ENCODE measurements at places on chromosomes 2 and 18.
A peak's percentile ranks its signal among the peaks of the same experiment; 100 is the strongest.

DNA sequence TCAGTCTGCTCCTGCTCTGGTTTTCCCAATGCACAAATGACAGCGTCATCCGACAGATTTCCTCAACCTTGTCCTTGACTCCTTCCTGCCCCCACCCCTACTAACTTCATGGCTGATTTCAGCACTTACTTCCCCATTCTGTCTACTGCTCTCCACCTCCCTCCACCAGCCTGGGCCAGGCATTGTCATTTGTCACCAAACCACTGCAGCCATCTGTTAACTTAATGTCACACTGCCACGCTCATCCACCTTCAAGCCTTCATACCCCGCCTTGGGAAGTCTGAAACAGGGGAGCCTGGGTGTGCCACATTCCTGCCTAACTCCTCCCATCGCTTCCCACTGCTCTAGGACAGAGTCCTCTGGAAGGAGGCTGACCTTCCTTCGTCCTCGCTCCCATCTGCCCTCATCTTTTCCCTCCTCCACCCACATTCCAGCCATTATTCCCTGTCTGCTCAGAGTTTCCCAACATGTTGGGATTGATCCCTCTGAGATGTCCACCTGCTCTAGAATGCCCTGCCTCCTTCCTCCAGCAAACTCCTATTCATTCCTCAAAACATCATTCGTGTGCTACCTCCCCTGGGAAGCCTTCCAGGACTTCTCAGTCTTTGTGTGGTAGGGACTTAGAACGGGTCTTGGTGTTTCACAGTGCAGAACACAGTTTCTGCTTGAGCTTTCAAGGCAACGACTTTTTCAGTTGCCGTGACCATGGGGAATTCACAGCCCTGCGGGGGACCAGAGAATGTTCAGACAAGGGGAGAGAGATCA is 42.2 kb upstream of the SMAD7 start:
- DNase-seq = no peak

GRCh38 chr2:49225126-49225525 is 70.8 kb upstream of the FSHR start:
- no peak for DNase-seq

DNA sequence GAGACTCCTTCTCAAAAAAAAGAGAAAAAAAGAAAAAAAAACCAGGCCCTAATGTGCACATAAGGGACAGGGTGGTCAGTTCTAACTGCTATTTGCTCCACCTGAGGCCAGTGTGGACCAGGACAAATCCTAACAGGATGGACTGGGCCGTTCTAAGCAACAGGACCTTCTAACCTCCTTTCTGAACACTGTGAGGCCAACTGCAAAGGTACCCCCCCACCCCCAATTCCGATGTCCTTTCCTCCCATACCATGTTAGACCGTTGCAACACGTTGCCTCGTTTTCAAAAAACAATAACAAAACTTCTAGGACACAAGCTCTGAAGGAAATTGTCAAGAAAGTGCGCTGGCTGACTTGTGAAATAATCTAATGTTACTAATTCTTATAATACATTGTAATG is 1.2 kb downstream of the THAP4 start:
- no peak for DNase-seq

GRCh38 chr2:113175042-113175628 is 1.4 kb downstream of the PSD4 start:
- no peak for DNase-seq

- DNase-seq = no peak
Observed at GRCh38 chr18:38648179-38648578, 1082.6 kb upstream of the CELF4 start.

DNA sequence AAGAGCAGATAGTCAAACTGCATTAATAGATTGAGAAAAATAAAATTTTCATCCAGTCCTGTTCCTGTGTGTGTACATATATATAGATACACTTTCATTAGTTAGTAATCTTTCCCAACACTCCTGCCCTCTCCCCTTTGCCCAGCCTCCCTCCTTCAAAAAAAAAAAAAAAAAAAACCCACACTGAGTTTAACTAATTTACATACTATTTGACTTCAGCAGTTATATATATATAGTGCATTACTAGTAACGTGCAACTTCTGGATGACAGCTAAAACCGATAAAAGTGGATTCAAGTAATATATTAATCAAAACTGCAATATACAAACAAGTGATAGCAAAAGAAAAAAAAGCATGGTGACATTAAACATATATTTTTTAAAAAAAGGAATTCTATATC is 1.4 kb downstream of the FIGN start:
- DNase-seq = no peak

DNA sequence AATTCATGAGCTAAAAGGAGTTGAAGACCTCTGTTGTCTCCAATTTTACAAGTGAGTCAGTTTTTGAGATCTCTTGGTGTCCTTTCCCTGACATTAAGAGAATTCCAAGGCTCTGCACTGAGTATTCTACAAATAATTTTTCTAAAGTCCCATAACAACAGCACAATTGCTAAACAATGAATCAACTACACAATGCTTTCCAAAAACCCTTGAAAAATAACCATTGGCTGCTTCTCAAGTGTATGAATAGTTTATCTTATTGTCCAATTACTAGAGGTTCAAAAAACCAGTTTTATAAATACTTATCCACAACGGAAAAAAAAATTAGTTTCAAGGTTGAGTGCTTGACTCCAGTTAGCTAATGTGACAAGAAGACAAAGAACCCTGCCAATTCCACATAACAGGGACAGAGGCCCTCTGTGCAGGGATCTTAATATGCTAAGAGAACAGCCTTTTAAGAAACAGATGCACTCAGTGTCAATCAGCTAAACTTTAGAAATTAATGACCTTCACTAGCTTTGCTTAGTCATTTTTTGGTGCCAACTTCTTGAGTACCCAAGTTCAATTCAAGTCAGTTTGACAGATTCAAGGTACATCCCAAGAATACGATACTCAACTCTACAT is 266.6 kb upstream of the CYP26B1 start:
- no peak for DNase-seq

DNA sequence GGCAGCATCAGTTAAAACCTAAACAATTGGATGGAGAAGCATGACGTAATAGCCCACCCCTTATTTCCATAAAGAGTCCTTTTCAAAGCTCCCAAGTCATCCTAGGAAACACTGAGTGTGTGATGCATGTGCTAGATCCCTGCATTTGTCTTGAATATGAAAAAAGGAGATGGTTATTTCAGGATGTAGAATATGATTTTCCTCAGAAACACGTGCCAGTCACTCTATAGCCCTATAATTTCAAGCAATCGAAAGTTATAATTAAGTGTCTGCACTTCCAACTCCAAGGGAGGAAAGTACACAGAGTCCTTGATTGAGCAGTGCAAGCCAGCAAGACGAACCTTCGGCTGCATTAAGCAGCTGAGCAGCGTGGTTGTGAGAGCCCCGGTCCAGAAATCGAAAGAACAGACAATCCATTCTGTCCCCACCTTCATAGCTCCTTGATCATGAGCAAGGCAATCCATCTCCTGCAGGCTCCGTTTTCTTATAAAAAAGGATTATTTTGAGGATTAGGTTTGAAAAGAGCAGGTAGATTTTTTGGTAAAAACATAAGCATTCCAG is 287.7 kb downstream of the FBXO15 start:
- DNase-seq = no peak

DNA sequence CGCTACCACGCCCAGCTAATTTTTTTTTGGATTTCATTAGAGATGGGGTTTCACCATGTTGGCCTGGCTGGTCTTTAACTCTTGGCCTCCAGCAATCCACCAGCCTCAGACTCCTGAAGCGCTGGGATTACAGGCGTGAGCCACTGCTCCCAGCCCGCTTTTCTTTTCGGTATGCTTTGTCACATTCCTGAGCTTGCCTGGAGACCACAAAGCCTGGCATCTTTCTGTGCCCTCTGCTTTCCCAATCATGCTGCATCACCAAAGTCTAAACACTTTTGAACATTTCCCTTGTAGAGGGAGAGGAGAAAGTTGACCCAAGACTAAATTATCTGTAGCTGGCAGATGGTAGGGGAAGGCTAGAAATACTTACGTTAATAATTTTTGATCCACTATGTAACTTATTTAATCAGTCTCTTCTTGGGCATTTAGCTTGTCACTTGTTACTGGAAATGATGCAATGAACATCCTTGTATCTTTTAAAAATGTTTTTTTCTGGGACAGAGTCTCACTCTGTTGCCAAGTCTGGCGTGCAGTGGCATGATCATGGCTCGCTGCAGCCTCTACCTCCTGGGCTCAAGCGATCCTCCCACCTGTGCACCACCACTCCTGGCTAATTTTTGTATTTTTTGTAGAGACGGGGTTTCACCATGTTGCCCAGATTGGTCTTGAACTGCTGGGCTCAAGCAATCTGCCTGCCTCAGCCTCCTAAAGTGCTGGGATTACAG is 2.7 kb upstream of the NPC1 start:
- no peak for DNase-seq

- no peak for DNase-seq
Observed at GRCh38 chr2:198327526-198327925, 523.1 kb downstream of the PLCL1 start.

DNA sequence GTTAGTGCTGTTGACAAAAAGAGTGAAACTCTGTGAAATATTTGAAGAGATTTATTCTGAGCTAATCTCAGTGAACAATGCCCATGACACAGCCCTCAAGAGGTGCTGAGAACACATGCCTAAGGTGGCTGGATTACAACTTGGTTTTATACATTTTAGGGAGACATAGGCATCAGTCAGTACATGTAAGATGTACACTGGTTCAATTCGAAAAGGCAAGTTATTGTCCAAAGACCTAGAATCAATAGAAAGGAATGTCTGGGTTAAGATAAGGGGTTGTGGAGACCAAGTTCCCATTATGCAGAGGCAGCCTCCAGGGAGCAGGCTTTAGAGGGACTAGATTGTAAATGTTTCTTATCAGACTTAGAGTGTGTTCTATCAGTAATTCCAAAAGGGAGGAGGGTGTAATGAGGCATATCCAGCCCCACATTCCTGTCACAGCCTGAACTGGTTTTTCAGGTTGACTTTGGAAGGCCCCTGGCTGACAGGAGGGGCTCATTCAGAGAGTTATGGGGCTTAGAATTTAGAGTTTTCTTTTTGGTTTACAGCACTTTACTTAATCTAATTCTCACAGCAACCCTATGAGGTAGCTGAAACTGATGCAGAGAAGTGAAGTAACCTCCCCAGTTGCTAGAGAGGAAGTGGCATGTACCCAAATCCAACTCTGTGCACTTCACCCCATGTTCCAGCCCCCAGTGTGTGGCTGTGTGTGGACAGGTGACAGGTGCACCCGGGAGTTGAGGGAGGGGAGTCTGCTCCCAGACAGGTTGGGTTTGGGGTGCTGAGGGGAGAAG is 28.3 kb upstream of the ASAP2 start:
- no peak for DNase-seq

GRCh38 chr2:30222636-30223360 is 8.5 kb upstream of the LBH start:
- DNase-seq = no peak

GRCh38 chr2:62499430-62500060 is 6.5 kb downstream of the TMEM17 start:
- DNase-seq = no peak

DNA sequence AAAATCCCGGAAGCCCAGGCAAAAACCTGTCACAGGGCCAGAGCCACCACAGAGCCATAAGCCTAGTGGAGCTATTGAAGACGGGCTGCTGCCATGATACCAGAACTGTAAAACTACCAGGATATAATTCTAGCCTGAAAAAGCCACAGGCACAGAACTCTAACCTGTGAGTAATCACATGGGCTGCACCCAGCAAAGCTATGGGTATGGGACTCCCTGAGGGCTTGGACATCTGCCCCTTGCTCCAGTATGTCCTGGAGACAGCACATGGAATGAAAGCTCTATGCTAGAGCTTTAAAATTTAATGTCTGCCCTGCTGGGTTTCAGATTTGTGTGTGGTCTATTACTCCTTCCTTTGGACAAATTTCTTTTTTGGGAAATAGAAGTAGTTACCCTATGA is 2183.6 kb upstream of the CELF4 start:
- no peak for DNase-seq

GRCh38 chr2:30147715-30148610 is 1.2 kb downstream of the YPEL5 start:
- peak; percentile 74 for DNase-seq

DNA sequence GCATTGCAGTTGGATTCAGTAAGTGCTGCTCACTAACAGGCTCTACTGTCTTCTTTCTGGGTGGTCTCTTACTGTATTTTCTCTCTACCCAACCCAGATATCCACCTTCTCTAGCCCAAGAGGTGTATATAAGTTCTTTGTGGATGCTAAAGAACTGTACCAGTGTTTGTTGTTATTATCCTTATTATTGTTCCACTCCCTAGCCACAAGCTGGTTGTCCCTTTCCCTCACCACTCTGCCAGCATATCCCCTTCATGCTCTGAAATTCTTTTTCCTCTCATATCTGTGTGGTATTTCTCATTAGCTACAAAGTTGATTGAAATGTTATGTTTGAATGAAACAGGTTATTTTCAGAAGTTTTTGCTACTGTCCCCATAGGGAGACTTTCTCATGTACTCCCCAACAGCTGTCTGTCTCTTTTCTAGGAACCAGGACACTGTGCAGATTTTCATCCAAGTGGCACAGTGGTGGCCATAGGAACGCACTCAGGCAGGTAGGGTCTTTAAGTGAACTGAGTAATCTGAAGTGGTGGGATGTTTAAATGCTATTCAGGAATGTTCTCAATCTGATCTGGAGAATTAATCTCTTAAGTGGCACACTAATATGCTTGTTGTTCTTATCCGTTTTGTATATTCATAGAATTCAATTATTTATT is 56.8 kb downstream of the COX7A2L start:
- no peak for DNase-seq

DNA sequence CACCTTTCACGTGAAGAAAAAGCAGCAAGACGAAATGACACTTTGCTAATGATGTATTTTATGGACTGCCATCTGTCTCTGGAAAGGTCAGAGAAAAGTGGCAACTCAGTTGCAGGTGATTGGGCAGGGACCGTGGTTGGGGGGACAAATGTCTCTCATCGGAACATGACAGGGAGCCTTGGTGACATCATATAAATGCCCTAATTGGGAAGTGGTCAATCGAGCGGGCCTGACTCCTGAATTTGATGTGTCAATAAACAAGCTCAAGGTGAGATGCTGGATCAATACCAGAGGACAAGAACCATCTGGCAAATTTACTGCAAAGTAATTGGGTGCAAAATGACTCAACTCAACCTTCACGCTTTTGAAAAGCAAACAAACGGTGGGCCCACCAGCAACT is 151.9 kb upstream of the SKOR2 start:
- DNase-seq = no peak

DNA sequence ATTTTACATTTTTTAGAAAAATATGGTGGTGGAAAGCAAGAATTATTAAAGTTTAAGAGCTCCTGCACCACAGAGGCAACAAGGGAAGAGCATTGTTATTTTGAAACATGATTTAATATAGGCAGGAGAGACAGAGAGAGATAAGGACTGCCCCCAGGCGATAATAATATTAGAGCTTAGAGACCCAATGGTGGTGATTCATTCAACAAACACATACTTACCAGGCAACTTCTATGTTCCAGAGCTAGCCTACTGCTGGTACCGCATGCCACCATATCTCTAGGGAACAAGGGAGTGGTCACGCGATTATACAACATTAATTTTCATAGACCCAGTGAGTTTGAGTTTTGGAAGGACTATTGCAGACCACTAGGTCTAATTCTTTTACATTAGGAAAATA is 327.8 kb upstream of the SOX11 start:
- DNase-seq = no peak

Measured in activated naive CD4-positive, alpha-beta T cell (primary cell).